ENCODE measurements at places on chromosomes 7 and 10.

DNA sequence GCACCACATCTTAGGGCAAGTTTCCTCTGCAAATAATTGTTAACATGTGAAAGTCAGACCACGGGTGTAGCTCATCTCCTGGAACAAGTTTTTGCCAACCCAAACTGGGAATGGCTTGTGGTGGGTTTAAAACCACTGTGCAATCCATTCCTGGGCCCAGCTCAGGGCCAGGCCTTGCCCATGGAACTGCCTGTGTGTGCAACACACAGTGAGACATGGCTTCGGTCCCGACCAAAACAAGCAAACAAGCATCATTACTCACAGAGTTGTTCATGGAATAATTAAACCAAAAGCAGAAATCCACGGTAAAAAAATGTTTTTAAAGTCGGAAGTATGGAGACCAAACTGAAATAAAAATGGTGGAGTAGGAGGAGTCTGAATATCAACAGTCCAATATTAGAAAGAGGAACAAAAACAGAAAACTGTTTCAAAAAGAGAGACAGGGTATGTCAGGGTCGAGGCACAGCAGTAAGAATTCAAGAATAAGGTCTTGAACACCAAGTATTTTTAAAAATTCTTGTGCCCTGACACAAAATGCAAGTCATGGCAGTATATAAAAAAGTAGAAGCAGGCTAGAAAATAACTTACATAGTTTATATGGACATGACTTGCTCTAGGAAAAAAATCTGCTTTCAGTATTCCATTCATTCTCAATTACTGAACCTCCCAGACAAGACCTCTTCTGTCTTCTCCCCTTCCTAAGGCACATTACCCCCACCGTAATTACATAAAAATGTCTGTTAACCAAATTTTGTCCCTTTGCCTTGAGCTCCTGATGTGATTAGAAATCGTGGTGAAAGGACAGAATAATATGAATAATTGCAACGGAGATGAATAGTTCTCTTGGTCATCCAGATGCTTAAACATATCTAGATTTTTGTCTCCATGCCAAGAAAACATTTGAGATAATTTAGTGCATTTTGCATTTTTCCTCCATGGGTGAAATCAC lies 88.4 kb downstream of the FAS start:
- peak; percentile 68 for DNase-seq

- DNase-seq, result no peak
Measured at GRCh38 chr7:94912085-94912484, 4.7 kb downstream of the PPP1R9A start.

DNA sequence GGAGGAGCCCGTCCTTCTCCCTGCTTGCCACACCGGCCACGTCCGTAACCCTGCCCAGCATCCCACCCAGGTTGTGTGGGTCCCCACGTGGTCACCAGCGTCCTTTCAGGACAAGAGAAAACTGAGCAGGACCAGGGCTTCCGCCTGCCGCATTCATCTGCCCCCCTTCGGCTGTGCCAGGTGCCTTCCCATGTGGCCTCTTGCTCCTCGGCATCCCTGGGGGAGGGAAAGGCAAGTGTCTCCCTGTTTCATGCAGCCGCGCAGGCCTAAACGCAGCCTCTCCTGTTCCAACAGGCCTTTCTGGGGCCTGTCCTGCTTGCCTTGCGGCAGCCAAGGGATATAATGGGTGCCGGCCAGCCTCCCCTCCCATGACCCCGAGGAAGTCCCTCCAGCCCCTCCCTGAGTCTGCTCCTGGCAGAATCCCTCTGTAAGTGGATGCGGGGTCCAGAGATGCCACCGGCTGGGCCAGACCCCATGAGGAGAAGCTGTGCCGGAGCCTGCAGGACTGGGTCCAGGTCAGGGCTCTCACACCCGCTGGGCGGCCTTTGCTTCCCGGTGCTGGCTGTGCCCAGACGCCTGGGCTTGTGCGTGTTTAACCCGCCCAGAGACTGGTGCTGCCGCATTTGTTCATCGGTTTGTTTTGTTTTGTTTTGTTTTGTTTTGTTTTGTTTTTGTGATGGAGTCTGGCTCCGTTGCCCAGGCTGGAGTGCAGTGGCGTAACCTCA lies 23.1 kb downstream of the SHH start:
- no peak for DNase-seq

- DNase-seq, result no peak
Measured at GRCh38 chr7:147332988-147333387, 1216.4 kb downstream of the CNTNAP2 start.

DNA sequence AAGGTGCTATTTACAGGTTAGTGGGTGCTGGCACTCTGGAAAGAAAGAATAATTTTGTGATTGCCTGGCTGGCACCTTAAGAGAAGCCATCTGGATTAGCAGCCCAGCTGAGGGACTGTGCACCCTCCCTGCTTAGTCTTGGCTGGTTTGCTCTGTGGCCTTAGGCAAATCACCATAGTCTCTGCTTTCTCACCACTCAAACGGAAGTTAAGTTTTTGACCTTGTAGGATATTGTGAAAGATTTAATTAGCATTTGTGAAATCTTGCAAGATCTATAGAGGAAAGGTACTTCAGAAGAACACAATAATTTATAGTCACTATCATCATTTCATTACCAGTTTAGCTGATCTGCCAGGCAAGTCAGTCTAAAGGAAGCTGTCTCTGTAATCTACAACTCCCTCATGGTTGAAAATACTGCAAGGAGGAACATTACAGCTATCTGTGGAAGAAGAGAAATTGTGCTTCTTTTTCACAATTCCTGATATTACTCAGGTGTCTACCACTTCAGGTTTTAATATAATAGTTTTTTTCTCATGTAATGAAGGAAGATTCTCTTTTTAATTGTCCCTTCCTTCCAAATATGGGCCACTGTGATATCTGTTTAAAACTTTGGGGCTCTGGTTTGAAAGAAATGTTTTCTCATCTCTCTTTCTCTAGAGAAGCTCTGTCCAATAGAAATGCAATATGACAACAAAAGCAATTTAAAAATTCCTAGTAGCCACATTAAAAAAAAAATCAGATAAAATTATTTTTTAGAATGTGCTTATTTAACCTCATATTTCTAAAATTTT lies 219.6 kb downstream of the PTEN start:
- no peak for DNase-seq

- DNase-seq, result no peak
Measured at GRCh38 chr7:38550836-38551235, 80.3 kb downstream of the AMPH start.

GRCh38 chr10:12797471-12798262 lies 203.8 kb downstream of the CCDC3 start:
- peak; percentile 3 for DNase-seq

DNA sequence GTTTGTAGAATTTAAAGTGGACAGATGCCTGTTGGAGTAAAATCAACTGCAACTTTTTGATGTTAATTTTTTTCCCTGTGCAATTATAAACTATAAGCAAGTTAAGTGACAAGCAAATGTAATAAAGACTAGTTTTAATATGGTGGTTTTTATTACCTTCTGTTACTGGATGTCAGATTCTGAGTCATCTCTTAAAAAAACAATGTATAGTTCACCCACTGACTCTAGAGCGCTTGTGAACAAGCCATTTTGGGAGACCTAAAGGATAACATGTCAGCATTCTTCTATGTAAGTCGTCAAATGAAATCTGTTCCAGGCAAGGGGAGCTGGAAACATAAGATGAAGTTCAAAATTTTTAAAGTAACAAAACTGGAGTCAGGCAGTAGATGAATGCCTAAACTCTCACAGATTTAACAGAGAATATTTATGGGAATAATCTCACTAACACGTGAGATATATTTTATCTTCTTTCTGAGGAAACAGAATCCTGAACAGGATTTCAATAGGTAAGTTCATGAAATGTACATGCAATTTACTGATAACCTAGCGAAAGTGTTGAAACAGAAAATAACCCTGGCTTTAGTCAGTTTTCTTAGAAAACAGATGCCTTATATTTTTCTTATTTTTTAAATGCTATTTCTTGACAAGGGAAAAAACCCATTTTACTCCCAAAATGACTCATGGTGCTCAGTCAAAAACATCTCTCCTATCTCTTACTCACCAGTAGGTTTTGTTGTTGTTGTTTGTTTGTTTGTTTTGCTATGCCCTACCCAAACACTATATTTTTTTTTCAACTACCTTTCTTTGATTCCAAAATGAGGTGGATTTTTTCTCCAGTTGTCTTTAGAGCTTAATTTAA lies 91.7 kb downstream of the SLC39A12 start:
- no peak for DNase-seq

GRCh38 chr7:27901028-27901760 lies 161.2 kb downstream of the TAX1BP1 start:
- peak; percentile 46 for DNase-seq

DNA sequence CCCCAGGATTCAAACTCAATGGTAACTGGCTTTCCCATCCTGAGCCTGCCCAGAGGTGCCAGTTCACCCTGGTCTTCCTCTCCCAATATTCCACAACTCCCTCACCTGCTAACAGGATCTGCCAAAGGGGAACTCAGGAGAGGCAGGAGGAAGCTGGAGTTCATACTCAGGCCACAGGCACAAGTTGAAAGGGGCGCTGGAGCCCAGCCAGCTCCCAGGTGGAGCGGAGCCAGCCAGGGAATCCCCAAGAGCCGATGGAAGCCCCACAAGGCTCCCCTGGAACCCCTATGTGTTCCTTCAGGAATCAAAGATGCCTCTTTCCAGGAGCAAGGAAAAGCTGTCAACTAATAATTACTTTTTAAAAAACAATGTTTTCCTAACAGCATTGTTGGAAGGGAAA lies 63.5 kb downstream of the SH3PXD2A start:
- DNase-seq, result no peak

GRCh38 chr10:125687507-125688185 lies 4.7 kb upstream of the TEX36 start:
- peak; percentile 23 for DNase-seq

GRCh38 chr7:29078311-29079260 lies 67.8 kb downstream of the CPVL start:
- DNase-seq, result no peak

DNA sequence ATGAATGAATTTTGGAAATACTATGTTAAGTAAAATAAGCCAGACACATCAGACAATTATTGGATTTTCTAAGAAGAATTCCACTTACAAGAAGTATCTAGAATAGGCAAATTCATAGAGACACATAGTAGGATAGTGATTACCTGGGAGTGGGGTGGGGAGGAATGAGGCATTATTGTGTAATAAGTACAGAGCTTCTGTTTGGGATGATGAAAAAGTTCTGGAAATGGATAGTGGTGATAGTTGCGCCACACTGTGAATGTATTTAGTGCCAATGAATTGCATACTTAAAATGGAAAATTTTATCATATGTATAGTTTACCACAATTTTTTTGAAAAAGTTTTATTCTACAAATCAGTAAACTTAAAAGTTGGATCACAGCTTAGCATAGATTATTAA lies 297.2 kb upstream of the KAT6B start:
- no peak for DNase-seq

- DNase-seq, result no peak
Measured at GRCh38 chr7:110835218-110835617, 255.7 kb upstream of the LRRN3 start.

DNA sequence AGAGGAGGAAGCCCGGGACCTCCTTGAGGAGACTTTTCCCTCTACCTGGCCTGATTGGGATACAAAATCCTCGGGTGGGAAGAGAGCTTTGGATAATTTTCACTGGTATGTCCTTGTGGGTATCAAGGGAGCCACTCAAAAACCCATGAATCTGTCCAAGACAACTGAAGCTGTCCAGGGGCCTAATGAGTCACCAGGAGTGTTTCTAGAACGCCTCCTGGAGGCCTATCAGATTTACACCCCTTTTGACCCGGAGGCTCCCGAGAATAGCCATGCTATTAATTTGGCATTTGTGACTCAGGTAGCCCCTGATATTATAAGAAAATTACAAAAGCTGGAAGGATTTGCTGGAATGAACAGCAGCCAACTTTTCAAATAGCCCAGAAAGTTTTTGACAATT lies 38.6 kb downstream of the ZNF25 start:
- no peak for DNase-seq

- DNase-seq, result no peak
Measured at GRCh38 chr10:71481746-71482410, 85.2 kb downstream of the CDH23 start.

- DNase-seq, result peak; percentile 26
Measured at GRCh38 chr7:39811161-39811614, 138.9 kb upstream of the CDK13 start.

- DNase-seq, result peak; percentile 10
Measured at GRCh38 chr7:95690367-95690947, 81.9 kb upstream of the DYNC1I1 start.

GRCh38 chr7:97639036-97639435 lies 92.8 kb upstream of the TAC1 start:
- DNase-seq, result no peak

DNA sequence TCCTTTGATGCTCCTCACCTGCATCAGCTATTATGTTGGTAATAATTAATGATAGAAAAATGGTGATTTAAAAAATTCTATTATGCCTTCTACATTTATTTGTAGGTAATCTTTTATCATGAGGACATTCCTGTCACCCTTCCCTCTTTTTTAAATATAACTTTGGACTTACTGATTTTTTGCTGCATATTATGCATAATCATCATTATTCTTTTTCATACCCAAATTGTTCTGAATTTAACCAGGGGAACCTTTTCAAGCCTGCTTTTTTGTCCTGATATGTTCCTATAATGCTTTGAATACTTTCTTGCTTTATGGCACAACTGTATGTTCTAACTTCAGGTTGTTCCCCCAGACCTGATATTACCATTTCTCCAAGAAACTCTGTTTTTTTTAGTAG lies 48.5 kb downstream of the TAX1BP1 start:
- no peak for DNase-seq
